ENCODE measurements at places on chromosomes 11 and 22. TPM values are rescaled to one million over a fixed set of nuclear protein-coding genes. Genes with fewer than 3 reads are reported as not detected.

Gene TIGD3
- 0.65 TPM for total RNA-seq

Gene ZNF215
- 2.2 TPM for total RNA-seq

- DNase-seq, result peak; percentile 59
Observed at GRCh38 chr22:22935546-22936157, 48.0 kb downstream of the IGLL5 start.

DNA sequence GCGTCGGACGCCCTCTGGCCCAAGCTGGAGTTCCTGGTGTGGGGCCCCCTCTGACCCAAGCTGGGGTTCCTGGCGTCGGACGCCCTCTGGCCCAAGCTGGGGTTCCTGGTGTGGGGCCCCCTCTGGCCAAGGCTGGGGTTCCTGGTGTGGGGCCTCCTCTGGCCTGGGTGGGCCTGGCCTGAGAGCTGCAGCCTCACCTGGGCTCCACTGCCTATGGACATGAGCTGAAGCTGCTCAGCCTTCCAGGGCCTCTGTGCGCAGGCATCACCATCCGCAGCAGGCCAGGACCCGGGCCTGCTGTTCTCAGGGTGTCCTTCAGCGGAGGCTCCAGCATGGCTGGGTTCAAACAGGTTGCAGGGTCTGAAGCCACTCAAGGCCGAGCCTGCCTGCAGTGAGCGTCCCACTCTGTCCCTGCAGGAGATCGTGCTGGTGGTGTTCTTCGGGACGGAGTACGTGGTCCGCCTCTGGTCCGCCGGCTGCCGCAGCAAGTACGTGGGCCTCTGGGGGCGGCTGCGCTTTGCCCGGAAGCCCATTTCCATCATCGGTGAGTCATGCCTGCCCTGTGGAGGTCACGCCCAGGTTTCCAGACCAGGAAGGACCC lies 125.5 kb downstream of the KCNQ1 start:
- DNase-seq, result no peak

DNA sequence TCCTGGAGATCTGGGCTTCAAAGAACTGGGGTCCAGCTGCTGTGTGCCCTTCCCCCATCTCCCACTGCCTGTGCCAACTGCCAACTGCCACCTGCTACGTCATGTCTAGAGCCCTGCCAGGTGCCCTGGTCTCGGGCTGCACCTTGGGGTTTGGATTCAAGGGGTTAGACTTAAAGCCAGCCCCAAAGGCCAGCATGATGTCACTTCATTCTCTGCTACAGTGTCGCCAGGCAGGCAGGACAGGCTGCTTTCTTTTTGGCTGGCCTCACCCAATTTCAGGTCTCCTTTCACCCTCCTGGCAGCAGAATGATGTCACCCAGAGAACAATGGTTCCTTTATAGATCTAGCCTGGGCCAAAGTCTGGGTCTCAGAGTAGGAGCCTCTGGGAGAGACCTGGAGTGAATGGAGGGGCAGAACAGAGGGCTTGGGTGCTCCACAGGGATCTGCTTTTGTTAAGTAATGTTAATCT lies 79.5 kb upstream of the CRYBB3 start:
- no peak for DNase-seq

- no peak for DNase-seq
Observed at GRCh38 chr22:25953276-25953675, 211.3 kb downstream of the MYO18B start.

- DNase-seq, result no peak
Observed at GRCh38 chr11:125445731-125446130, 50.3 kb downstream of the FEZ1 start.
